NCI-H2171 (cell line): ENCODE measurements at places on chromosomes 7 and 10.
A peak's percentile ranks its signal among the peaks of the same experiment; 100 is the strongest.

- no peak for DNase-seq
Observed at GRCh38 chr7:81515009-81515408, 254.8 kb downstream of the HGF start.

DNA sequence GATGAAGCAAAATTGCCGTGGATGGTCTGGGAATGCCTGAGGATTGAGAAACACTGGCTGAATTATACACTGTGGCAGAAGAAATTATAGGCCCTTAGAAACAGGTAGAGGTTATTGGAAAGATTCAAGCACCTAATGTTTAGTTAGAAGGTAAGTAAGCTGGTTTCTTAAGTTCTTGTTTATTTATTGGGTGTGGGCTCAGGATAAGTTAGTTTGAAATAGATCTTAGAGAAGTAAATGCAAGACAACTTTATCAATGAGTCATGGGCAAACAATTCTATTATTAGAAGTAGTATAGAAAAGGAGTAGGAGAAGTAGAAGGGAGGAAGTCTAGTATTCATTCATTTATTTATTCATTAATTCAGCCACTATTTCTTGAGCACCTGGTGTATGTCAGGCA lies 96.5 kb downstream of the KAT6B start:
- DNase-seq: no peak

GRCh38 chr10:103188853-103189252 lies 4.2 kb downstream of the NT5C2 start:
- DNase-seq: peak; percentile 21

GRCh38 chr10:28601012-28601411 lies 68.1 kb downstream of the WAC start:
- DNase-seq: no peak

GRCh38 chr7:67788669-67789068 lies 792.0 kb downstream of the TYW1 start:
- no peak for DNase-seq

DNA sequence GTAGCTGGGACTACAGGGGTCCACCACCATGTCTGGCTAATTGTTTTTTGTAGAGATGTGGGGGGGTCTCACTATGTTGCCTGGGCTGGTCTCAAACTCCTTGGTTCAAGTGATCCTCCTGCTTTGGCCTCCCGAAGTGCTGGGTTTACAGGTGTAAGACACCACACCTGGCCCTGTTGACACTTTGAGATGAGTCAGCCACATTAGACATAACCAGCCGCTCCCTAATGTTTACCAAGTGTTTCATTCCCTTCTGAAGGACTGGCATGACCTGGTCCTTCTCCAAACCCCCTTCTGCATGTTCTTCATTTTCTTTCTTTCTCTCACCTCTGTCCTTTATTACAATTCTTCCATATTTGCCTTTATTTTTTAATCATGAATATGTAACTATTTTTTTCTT lies 67.8 kb downstream of the TAF3 start:
- no peak for DNase-seq

DNA sequence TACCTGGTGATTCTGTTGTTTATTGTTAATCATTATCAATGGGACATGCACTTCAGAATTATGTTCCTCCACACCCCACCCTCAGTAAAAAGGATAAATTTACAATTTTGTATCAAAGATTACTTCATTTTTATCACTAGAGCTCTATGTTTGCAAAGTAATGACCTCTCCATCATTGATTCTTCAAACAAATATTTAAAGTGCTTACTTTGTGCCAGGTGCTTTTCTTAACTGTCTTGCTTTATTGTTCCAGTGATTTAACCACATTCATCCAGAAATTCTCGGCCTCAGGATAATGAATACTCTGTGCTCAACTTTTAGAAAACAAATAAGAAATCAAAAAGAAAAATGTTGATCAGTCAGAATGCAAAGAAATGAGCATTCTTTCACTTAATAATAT lies 144.9 kb upstream of the FOXP2 start:
- DNase-seq: no peak

- no peak for DNase-seq
Observed at GRCh38 chr10:91345716-91346115, 64.4 kb upstream of the HECTD2 start.

GRCh38 chr10:2119316-2119715 lies 382.0 kb upstream of the ADARB2 start:
- DNase-seq: no peak

DNA sequence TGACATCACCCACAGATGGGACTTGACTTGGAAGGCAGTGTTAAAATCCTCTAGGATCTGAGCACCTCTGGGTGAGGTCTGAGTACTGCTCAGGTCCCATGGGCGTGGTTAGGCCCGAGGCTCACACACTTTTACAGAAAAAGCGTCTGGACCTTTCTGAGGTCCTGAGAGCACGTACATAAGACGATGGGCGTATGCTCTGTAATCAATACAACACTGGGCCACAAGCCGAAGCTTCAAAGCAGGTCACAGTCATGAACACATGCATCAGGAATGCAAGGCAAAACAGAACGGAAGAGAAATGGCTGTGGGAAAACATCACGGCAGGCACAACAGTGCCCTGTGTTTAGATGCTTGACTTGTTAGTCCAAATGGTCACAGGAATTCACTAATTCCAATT lies 112.2 kb downstream of the LARP4B start:
- DNase-seq: no peak

- DNase-seq: no peak
Observed at GRCh38 chr7:38300175-38300574, 26.7 kb upstream of the TARP start.

- no peak for DNase-seq
Observed at GRCh38 chr10:95480901-95481491, 80.2 kb downstream of the SORBS1 start.

GRCh38 chr7:1665549-1666316 lies 4.3 kb upstream of the ELFN1 start:
- peak; percentile 34 for DNase-seq

GRCh38 chr10:123571978-123572377 lies 94.2 kb upstream of the GPR26 start:
- no peak for DNase-seq

DNA sequence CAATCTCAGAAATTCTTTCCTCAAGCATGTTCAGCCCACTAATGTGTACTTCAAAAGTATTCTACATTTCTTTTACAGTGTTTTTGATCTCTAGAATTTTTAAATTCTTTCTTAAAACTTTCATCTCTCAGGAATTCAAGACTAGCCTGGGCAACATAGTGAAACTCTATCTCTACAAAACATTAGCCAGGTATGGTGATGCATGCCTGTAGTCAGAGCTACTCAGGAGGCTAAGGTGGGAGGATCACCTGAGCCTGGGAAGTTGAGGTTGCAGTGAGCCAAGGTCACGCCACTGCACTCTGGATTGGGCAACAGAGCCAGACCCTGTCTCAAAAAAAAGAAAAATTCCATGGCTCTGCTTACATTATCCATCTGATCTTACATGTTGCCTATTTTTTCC lies 5.0 kb upstream of the EGFR start:
- DNase-seq: no peak
